NCI-H2081 (cell line): ENCODE measurements at places on chromosomes 5 and 9.

DNA sequence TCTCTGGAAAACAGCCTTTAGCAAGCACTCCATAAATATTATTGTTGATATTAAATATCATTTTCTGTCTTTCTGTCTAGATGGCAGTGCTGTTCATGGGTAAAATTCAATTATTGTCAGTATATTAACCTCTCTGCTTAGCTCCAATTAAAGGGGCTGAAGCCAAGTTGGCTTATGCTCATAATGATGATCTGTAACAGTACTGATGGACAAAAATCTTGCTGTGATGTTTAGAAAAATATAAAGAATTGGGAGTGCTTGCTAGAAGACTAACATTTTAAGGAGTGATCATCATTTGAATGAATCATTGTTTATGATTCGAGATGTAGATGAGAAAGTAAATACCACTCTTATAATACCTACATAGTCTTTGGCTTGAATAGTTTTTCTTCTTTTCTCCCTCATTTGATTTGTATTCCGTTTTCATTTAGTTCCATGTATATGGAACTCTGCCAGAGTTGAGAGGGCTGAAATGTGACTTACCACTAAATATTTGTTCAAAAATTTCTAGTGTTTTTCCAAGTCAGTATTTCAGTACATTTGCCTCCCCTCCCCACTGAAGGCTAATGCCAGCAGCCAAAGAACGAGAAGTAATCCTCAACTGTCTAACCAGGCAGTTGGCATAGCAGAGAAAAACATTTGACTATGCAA, 538.3 kb downstream of the CSNK1G3 start:
- no peak for DNase-seq

DNA sequence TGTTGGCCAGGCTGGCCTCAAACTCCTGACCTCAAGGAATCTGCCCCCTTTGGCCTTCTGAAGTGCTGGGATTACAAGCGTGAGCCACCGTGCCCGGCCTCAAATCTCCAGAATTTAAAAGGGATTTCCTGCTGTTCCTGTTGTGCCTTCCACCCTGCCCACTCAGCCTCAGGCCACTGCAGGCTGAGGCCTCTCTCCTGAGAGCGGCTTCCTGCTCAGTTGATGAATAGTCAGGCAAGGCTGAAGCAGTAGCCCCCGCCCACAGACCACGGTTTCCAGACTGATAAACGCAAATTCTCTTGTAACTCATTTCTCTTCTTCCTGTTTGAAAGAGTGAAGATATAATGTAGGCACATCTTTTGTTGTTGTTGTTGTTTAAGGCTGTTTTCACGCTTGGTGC, 127.0 kb upstream of the PLCXD3 start:
- DNase-seq = no peak

- no peak for DNase-seq
These were observed 6.5 kb upstream of the FAM78A start for GRCh38 chr9:131282688-131283422.

- DNase-seq = no peak
These were observed 40.4 kb downstream of the ZNF608 start for GRCh38 chr5:124706051-124706450.

DNA sequence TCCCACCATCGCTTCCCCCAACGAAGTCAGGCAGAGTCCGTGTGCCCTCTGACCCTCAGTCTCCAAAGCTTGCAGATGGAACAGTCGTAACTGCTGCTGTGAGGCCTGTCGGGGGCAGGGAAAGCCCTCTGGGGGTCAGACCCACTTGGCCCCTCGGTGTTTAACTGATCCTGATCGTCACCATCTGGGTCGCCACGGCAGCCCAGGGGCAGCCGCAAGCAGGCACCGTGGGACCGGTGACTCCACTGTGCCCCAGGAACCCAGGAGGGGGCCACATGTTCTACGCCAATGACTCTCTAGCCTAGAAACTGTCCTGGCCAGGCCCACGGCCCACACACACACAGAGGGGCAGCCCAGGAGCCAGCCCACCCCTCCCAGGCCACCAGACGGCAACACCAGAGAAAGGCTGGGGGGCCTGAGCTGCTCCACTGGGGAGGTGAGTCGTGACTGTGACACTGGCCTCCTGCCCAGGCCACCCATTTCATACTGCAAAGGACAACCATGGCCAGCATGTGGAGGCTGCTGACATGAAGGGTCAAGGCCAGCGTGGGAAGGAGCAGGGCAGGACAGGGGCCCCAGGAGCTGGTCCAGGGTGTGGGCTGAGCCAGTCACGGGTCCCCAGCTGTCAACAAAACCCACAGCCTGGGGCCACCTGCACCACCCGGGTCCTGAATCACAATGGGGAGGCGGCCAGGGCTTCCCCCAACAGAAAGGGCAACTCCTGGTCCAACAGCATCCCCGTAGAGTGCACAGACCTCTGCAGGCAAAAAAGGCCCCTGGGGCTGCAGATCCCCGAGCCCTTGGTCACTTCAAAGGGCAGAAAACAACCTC, 20.8 kb downstream of the VAV2 start:
- no peak for DNase-seq

- no peak for DNase-seq
These were observed 106.8 kb upstream of the GPBP1 start for GRCh38 chr5:57066924-57067596.

DNA sequence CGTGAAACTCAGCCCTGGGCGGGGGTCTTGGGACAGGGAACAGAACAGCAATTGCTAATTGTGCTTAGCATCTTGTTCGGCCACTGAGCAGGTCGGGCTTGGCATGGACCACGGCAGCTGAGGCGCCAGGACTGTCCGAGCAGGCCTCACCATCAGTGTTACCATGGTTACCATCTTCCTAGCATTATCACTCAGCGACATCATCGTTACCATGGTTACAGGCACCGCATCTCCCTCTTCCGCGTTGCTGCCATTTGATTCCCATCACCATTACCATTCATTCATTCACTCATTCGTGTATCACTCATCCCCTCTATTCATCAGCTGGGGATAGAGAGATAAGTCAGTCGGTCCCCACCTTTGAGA, 81.0 kb upstream of the ZBTB43 start:
- peak; percentile 30 for DNase-seq

DNA sequence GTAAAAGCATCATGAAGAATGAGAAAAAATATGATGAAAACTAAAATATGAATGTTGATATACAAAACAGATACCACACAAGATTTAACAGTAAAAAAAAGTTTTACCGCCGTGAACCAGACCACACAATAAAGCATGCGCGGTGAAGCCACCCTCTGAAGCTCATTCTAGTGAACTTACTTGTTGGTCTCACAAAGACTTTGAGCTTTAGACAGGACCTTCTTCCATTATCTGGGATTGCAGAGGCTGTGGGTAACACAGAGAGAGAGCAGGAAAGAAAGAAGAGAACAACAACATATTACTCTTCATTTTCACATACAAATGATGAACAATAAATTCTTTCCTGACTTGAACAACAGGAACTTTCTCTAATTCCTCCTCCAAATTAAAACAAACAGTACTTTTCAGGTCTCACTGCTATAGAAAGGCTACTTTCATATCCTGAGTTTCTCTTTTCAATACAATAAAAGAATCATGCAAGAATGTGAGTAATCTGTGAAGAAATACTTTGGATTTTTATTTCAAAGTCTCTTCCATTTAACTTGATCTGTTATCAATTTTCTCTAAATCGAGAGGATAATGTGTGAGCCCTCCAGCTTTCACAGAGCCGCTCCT, 283.1 kb downstream of the EFNA5 start:
- DNase-seq = no peak

- no peak for DNase-seq
These were observed 220.7 kb downstream of the SPOCK1 start for GRCh38 chr5:137278476-137278875.

DNA sequence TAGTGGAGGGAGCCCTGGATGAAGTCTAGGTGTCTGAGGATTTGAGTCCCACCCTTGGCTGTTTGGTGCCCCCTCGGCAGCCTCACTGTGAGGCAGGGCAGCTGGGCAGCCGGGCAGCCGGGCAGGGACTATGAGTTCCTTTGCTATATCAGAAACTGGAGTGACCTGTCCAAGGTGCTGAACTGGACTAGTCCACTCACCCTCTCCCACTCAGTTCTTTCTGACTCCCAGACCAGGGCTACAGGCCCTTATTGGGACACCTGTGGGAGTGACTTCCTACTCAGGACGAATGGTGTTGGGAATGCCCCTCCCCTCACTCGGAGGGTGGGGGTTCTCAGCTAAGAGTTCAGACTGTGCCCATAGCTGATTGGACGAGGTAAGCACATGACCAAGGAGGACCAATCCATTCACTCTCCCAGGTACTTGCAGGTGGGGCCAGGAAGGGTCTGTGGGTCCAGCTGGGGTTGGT, 34.1 kb upstream of the RAPGEF1 start:
- no peak for DNase-seq
